ENCODE measurements at places on chromosomes 2 and 18.

DNA sequence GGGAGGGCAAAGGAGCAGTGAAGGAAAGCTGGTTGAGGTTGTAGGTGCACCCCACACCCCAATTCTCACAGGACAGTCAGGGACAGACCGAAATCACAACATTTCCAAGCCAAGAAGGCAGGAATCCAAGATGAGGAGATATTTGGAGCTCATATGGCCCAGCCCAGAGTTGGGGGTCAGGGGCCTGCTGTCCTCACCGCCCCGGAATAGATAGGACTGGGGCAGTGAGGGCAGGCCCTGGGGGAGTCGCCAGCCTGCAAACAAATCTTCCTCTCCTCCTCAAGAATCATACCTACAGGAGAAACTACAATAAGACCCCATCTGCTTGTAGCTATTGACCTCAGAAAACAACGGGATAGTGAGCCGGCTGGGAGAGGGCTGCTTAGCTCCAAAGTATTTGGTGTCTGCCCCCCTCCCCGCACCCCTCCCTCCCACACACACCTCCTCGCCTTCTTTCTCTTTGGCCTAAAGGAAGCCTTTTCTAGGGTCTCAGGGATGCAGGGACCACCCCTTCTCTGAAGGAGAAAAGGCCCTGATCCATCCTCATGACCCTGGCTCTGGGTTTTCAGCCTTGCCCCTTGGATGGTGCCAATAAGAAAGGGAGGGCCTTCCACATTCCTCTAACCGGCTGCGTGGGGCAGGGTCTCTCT is 3.8 kb downstream of the EN1 start:
- DNase-seq: peak; percentile 27

DNA sequence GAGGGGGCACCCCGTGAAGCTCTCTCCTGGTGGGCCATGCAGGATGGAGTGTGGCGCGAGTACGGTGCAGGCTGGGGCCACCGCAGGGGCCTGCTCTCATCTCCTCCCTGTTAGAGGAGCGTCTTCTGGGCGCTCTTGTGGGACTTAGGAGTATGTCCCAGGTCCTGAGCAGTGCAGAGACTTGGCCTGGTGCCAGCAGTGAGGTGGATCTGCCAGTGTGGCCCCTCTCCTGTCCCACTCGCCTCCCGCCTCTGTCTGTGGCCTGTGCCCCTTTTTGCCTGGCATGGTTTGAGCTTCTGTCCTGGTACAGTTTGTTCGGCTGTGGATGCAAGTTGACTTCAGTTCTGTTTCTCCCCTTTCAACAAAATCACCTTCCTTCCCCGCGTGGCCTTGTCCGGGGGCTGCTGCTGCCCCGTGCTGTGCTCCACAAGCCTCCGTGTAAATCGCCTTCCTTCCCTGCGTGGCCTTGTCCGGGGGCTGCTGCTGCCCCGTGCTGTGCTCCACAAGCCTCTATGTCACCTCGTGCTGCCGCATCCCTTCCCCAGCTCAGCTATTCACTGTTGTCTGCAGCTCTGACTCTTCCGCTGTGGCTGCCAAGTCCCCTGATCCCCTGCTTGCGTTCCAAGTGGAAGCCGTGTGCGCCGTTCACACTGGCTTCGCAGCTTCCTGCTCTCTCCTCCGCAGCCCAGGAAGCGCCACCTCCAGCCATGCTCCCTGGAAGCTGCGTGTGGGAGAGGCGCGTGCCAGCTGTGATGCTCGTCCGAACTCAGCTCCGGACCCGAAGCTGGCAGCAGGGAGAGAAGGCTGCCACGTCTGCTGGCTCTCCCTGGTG is 13.7 kb downstream of the LDLRAD4 start:
- DNase-seq: no peak

GRCh38 chr18:50560681-50561629 is 1.1 kb downstream of the MAPK4 start:
- peak; percentile 61 for DNase-seq

DNA sequence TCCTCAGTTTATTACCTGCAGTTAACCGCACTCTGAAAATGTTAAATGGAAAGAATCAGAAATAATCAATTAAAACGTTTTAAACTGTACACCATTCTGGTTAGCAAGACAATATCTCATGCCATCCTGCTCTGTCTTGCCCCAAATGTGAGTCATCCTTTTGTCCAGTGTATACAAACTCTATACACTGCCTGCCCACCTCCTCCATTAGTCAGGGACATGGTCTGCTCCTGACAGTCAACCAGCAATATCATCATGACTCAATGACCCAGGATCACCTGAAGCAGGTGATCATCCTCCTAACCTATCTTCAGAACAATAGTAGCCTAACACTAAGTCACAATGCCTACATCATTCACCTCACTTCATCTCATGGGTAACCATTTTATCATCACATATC is 214.7 kb downstream of the KCNH7 start:
- no peak for DNase-seq

DNA sequence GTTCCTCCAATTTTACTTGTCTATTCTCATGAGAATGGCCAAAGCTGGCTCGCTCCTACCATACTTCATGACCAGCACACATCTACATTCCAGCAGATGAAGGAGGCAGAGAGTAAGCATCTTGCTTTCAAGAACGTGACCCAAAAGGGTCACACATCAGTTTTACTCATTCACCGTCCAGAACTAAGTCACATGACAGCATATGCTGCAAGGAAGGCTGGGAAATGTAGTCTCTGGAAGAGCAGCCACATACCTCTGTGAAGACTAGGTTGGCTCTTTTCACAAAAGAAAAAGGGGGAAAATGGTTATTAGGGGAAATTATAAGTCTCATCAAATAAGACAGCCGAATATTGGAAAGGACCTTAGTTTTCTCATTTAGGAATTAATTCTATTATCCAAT is 835.3 kb downstream of the EPHA4 start:
- DNase-seq: no peak

GRCh38 chr2:105761931-105762515 is 17.3 kb downstream of the NCK2 start:
- peak; percentile 84 for DNase-seq

GRCh38 chr2:95282458-95282857 is 8.2 kb downstream of the PROM2 start:
- DNase-seq: no peak

- no peak for DNase-seq
These were observed 88.9 kb upstream of the BCL2L11 start for GRCh38 chr2:111031546-111032478.

GRCh38 chr2:29561181-29561580 is 360.2 kb downstream of the ALK start:
- DNase-seq: no peak

- no peak for DNase-seq
These were observed 337.8 kb downstream of the CDH2 start for GRCh38 chr18:27839141-27839540.

- no peak for DNase-seq
These were observed 162.2 kb downstream of the FIGN start for GRCh38 chr2:163573652-163574051.

DNA sequence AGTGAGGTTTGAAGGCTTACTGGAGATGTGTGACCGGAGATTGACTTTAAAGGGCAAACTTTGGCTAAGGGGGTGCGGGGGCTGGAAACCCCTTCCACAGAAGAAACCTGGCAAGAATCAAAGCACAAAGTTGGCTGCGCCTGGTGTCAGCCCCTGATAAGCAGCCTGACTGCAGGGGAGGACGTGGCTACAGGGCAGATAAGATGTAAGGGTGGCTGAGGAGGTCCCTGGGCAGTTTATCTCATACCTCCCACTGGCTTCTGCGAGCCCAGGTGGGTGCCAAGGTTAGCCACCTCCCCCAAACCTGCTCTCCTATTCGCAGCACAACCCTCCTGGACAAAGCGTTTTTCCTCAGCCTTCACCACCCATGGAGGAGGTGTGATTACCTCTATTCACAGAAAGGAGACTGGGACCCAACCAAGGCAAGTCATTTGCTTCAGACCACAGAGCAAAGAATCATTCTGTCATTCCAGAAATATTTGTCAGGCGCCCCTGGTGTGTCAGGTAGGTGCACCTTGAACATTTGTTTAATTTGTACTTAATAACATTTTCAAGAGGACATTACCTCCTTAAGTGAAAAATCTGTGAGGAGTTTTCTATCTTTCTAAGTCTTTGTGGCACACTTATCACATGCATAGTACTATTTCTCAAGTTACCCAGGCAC is 73.1 kb upstream of the IL1R1 start:
- DNase-seq: no peak

DNA sequence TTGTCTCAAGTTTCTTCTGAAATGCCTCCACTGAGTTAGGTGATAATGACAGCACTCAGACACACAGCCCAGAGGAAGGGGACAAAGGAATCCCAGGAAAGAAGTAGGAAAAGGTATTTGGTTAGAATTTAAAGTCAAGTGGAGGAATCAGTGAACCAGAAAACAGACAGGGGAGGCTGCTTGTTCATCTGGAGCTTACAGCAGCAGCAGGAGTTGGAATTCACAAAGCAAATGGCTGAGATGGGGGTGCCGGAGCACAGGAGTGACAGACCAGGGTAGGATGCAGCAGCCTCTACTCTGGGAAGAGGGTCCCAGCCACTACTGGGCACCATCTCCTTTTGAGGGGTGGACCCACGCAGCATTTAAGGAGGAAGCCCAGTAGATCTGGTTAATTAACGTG is 104.8 kb downstream of the ST6GAL2 start:
- no peak for DNase-seq

DNA sequence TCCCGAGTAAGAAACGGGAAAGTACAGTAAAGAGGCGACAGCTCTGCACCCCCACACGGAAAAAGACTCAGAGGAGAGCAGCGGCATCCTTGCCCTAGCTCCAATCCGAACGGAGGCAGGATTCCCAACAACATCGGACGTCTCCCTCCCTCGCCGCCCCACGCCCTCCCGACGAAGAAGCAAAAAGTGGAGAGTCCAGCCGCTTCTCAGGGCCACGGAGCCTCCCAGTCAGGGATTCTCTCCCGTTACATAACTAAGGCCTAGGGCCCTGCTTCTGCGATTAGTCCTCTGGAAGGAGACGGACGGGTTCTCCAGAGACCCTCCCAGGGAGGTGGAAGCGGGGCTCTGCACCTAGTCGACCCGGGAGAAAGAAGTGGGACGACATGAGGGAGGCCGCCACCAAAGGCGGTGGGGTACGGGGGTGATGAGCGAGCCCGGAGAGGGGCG is 587 bp downstream of the SUMO1 start:
- peak; percentile 64 for DNase-seq

DNA sequence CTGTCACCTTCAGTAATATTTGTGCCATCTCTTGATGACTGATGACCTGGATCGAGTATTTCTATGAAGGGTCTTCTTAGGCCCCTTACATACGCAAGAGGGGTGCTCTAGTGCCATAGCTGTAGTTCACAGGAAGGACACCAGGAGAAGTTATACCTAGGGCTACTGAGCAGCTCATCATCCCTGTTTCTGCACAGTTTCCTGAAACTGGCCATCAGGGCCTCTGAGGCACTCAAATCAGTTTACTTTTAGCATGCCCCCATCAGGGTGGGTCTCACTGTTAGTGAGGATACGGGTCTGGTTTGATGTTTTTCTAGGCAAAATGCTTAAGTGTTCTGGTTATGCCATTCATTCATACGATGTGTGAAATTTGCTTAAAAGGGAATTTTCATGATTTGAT is 20.0 kb upstream of the FBLN7 start:
- DNase-seq: peak; percentile 28

- DNase-seq: no peak
These were observed 38.7 kb downstream of the CCDC138 start for GRCh38 chr2:108825254-108825653.

- DNase-seq: no peak
These were observed 540.5 kb downstream of the SATB2 start for GRCh38 chr2:198917275-198917674.

GRCh38 chr18:2917259-2918047 is 70.6 kb downstream of the EMILIN2 start:
- DNase-seq: peak; percentile 39

GRCh38 chr2:97869722-97870346 is 125.9 kb downstream of the TMEM131 start:
- no peak for DNase-seq

DNA sequence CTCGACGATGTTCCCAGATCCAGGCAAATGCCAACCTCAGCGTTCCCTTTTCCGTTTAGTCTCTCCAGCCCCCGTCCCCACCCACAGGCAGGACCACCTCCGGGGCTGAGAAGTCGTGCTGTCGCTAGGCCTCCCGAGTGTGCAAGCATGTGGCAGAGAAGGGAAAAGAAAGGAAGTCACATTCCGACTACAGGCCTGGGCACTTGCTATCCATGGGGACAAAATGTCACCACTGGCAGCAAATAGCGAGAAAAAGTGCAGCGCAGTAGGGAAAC is 420 bp downstream of the PIGN start:
- DNase-seq: peak; percentile 83

DNA sequence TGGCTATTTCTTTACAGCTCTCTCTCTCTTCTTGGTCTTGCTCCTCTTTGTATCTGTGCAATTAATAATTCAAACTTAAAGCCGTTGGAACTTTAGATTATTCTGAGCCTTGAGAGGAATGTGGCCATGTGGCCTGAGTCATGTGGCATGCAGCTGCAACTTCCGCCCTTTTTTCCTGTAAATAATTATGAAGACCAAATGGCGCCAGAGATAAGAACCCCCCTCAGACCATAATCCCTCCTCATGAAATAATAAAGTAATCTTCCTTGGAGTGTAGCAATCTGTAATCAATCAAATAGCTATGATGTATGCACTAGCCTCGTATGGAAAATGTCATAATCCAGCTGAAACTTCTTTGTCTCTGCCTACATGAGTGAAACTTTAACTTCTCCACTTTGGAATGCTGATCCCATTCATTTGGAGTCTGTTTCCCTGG is 13.5 kb upstream of the TWSG1 start:
- DNase-seq: no peak

GRCh38 chr2:236158969-236159777 is 9.0 kb downstream of the GBX2 start:
- DNase-seq: peak; percentile 91
